ENCODE measurements at places on chromosomes 4 and X.

GRCh38 chr4:74408639-74409038 lies 36.3 kb upstream of the AREG start:
- DNase-seq: no peak

GRCh38 chrX:46602468-46603102 lies 29.0 kb downstream of the CHST7 start:
- DNase-seq: no peak

GRCh38 chr4:21470535-21470934 lies 478.0 kb downstream of the KCNIP4 start:
- DNase-seq: no peak

DNA sequence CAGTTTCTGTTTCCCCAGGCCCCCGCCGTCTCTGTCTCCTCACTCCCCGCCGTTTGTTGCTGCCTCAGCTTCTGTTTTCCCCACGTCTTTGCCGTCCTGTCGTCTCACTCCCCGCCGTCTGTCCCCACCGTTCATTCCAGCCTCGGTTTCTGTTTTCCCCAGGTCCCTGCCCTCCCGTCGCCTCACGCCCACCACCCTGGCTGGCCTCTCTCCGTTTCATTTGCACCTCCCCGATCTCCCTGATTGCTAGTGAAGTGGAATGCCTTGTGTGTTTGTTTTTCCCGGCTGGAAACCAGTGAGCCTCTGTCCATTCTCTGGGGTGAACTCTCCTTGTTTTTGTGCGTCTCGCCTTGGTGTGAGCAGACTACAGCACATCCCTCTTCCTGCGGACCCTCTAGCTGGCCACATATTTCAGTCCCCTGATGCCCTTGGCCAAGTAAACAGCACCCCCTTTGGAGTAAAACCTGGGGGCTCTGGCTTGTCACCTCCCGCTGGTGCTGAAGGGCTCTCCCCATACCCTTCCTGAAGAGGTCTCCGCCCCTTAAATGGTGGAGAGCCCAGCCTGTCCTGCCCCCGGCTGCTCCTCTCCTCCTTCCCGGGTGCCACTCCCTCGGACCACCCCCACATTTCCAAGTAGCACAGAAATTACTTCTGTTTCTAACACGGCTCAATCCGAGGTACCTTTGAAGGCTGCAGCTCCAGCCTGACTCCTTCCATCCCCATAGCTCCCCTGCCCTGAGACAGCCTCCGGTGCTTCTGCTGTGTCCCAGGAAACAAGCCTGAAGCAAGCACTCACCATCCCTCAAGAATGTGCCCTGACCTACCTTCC lies 13.2 kb downstream of the TMEM175 start:
- DNase-seq: no peak

DNA sequence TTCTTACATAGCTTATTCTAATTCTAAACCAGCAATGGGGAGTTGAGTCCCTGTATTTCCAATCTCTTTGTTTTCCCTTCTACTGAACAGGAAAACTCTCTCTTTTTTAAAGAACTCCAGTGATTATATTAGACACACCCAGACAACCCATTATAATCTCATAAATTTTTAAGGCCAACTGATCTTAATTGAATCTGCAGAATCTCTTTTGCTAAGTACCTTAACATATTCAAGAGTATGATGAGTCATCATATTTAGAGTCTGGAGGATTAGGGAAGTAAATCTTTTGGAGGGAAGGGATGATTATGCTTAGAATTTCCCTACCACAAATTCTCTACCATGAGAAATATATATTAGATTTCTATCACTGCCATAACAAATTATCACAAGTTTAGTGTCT lies 705.1 kb downstream of the CENPC start:
- no peak for DNase-seq

DNA sequence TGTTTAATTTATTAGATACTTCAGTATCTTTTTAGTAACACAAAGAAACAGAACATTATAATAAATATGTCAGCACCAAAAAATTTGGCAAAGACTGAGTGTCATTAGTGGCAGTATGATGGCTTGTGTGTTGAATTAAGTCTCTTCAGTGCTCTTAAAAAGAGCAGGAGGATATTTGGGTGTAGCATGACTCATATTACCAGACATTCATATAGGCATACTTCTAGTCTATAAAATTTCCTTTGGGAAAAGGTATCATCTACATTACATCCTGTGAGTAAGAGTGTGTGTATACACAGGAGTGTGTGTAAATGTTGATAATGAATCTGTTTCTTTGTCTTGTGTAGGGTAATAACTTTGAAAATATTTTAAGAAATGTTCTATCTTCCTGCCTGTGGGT lies 135.7 kb downstream of the CNKSR2 start:
- DNase-seq: no peak

- no peak for DNase-seq
Observed at GRCh38 chrX:41923978-41924683, 777 bp upstream of the CASK start.

GRCh38 chrX:16100673-16101072 lies 22.7 kb upstream of the GRPR start:
- no peak for DNase-seq

DNA sequence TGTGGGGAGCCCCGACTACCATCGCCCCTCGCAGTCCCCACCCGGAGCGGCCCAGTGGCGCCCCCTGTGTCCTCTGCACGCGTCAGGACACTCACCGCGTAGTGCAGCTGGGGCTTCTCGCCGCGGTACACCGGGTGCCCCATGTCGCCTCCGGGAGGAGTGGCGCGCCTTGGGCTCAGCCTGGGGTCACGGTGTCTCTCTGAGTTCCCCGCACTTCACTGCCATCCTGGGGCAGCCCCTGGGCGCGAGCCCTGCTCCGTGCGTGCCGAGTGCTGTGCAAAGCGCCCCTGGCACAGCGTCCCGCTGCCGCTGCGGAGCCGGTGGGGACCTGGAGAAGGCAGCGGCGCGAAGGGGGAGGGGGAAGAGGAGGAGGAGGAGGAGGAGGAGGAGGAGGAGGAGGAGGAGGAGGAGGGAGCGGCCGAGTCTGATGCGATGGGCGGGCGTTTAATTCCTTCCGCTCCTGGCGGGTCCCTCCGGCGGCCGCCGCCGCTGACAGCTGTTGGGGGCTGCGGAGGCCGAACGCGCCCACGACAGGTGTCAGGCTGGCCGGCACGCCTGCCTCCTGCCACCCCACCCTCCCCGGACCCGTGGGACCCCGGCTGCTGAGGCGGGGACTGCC lies 134.3 kb downstream of the AMELX start:
- no peak for DNase-seq

GRCh38 chrX:10833299-10834169 lies 213.1 kb upstream of the MID1 start:
- DNase-seq: no peak

DNA sequence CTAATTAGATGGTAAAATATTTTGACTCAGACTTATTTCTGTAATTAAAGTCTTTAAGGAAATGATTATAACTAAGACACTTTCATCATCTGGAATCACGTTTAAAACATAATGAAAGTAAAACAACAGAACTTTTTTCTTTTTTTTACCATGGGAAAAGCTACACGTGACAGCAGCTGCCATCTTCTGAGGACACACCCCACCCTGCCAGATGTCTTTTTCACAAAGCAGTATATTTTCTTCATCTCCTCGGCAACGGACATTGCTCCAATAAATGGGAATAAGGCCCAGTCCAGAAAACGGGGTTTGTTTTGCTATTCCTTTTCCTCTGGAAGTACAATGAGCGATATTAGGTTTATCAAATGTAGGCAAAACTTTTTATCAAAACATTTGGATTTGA lies 17.5 kb downstream of the PRSS12 start:
- DNase-seq: no peak

GRCh38 chr4:97911236-97911906 lies 231.9 kb downstream of the STPG2 start:
- DNase-seq: no peak

DNA sequence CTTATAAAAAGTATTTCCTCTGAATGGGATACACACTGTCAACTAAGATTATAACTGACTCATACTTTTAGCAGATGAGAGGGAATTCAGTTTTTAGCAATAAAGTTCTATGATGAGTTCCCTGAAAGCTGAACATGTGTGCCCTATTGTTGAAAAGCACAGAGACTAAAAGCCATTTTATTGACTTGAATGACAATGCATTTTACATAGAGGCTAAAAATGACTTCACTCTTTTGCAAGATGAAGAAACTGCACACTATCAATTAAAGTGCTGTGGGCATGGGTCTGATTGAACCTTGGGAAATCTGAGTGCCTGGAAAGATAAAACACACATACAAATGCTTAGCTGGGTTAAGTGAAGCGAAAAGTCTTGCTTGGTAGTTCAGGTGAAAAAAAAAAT lies 633.4 kb downstream of the PDHA2 start:
- no peak for DNase-seq

DNA sequence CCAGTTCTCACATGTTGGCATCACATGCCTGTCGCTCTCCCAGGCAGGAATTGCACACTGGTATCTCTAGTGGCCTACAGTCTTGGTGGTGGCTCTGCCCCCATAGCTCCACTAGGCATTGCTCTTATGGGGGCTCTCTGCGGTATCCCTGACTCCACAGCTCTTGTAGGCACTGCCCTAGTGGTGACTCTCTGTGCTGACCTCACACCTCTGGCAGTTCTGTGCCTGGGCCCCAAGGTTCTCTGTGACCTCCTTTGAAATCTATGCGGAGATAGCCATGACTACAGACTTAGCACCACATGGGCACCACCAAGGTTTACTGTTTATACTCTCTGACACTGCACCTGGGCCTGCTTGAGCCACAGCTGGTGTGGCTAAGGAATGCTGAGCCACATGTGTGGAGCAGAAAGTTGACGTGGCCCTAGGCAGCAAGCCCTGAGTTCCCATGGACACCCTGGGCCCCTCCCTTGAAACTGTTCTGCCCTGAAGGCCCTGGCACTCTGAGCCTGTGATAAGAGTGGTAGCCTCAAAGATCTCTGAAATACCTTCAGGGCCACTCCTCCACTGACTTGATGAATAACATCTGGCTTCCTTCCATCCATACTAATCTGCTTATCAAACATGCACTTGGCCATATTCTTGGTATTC lies 8.0 kb downstream of the SLC9B1 start:
- no peak for DNase-seq

DNA sequence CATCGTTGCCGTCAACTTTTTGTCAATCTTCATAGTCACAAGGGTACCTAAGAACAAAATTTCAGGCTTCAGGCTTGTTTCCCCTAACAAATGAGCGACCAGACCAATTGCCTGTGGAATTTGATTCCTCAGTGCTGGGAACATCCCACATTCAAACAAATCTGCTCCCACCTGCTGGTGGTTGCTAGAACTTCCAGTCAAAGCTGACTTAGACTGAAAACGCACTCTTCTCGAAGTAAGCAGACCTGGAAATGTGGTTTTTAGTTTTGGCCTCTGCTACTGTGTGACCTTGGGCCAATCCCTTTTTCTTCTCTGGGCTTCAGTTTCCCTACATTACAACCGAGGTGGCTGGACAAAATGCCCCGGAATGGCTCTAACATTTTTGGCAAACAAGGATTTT lies 1.8 kb upstream of the GABRQ start:
- no peak for DNase-seq

Data from stimulated activated CD4-positive, alpha-beta T cell treated with anti-CD3 and anti-CD28 coated beads, TNF-alpha, amount 100 ng/mL, for 48 hours (primary cell).